T-helper 1 cell treated with Interleukin-12 subunit alpha and Interleukin-12 subunit beta and Interleukin-4 antibody, amounts not matched to agents 30 ng/mL and 1 ng/mL, for 36 hours (primary cell): ENCODE measurements at places on chromosomes 4 and X. TPM values are rescaled to one million over a fixed set of nuclear protein-coding genes. Genes with fewer than 3 reads are reported as not detected.

Gene ATP2B3
- 0.07 and 0.12 TPM in 2 replicates for total RNA-seq

Gene SH3RF1
- total RNA-seq = 0.07 and 0.27 TPM in 2 replicates

Gene PCYT1B
- 0.10 and 0.20 TPM in 2 replicates for total RNA-seq

Gene ADH5
- total RNA-seq = 89.9 and 90.1 TPM in 2 replicates

Gene ADGRG4
- total RNA-seq = not detected in 2 replicates

Gene RHOXF2B
- not detected in 2 replicates for total RNA-seq

Gene CCNB3
- total RNA-seq = 0.54 and 0.83 TPM in 2 replicates
